ENCODE measurements at places on chromosomes 1 and 21. TPM values are rescaled to one million over a fixed set of nuclear protein-coding genes. Genes with fewer than 3 reads are reported as not detected.
A peak's percentile ranks its signal among the peaks of the same experiment; 100 is the strongest.

- peak; percentile 56 for DNase-seq
These were observed 155.7 kb downstream of the TNFSF18 start for GRCh38 chr1:172895050-172895460.

GRCh38 chr1:7930645-7931445 lies 9.8 kb downstream of the TNFRSF9 start:
- DNase-seq, result no peak

DNA sequence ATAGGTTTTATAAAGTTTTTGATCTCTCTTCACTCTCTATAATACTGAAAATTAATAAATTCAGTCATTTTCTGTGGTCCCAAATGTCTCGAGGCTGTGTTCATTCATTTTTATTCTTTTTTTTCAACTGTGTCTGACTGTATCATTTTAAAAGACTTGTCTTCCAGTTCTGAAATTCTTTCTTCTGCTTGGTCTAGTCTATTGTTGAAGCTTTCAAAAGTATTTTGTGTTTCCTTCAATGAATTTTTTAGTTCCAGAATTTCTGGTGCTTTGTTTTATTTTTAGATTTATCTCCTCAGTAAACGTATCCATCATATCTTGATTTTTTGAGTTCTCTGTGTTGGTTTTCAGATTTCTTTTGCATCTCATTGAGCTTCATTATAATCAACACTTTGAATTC lies 161.0 kb upstream of the CHRM3 start:
- DNase-seq, result no peak

- DNase-seq, result no peak
These were observed 12.8 kb upstream of the COG2 start for GRCh38 chr1:230629511-230629910.

DNA sequence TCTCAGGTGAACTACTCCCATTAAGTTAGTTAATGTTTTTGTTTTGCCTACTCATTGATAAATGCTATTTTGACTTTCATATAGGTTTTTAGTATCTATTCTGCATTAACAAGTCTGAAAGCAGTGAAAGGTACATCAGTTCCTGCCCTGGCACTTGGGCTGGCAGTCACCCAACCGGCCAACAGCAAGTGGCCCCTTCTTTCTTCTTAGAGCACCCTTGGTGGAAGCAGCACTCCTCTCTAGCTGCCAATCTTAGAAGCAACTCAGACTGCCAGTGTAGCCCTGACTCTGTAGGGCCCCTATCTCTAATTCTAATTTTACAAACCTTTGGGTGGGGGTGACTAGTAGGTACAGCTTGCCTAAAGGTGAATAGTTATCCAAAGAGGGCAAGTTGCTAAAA lies 155.7 kb downstream of the FGGY start:
- no peak for DNase-seq

DNA sequence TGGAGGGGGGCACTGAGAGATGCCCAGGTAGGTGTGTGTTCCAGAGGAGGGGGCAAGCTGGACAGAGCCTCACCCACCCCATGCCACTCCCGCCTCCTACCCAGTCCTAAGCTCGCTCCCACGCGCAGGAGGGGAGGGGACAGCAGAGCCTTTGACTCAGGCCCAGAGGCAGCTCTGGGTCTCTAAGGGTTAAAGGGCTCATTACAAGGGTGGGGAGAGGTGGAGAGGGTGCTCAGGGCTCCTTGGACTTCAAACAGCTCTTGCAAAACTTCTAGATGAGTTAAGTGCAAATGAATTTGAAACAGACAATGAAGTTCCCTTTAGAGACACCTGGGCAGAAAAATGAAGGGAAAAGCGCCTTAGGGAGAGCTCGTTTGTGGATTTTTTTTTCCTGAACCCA lies 104.2 kb upstream of the CASZ1 start:
- DNase-seq, result no peak

DNA sequence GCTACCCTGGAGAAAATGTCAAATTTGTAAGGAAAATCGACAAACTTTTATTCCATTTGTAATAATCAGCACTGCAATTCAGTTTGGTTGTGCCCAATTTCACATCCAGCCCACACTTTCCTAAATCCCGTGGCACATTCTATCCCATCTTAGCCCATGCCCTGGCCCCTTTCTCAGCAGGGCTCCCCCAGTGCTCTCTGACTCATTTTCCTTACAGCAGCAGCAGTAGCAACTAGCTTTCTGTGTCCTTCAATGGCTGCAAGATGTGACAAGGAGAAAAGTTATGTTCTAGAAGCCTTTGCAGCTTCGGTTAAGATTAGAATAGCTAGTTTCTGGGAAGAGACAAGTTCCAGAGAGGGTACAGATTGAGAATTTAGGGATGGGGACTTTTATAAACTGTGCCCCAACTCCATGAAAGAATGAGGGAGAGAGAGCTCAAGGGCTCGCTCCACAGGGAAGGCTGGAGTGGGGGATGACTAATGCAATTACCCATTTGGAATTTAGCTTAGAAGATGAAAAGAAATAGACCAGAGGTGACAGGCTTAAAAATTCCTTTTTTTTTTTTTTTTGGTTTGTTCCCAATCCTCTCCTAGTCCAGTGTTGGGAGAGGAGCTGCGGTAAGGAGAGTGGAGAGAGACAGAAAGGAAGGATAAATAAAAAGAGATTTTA lies 47.0 kb upstream of the POU2F1 start:
- DNase-seq, result peak; percentile 82

GRCh38 chr1:32715901-32716311 lies 13.3 kb upstream of the SYNC start:
- no peak for DNase-seq

GRCh38 chr1:152757747-152758146 lies at the start of gene KPRP:
Gene KPRP, plus strand, starts transcription at chr1:152758025. Its CDS starts 1,564 bp downstream, at chr1:152759589.
- DNase-seq, result peak; percentile 25

GRCh38 chr21:23936224-23936623 lies 1671.1 kb downstream of the MRPL39 start:
- DNase-seq, result no peak

DNA sequence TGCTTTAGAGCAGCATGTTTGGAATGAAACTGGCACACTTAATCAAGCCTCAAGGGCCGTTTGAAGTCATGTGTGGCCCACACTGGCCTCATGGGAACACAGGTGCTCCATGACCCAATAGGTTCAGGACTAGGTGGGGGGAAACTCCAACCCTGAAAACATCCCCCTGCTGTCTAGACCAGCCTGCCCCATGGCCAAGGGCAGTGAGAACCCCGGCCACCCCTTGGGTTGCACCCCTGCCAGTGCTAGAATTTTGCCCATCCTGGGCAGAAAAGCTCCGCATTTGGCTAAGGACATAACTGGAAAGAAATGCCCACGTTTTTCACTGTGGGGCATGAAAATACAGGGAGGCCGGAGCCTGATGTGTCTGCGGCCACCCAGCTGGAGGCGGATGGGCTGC lies 6.1 kb upstream of the PTGER3 start:
- no peak for DNase-seq

- peak; percentile 25 for DNase-seq
These were observed 104.0 kb upstream of the PPM1J start for GRCh38 chr1:112818990-112819689.

DNA sequence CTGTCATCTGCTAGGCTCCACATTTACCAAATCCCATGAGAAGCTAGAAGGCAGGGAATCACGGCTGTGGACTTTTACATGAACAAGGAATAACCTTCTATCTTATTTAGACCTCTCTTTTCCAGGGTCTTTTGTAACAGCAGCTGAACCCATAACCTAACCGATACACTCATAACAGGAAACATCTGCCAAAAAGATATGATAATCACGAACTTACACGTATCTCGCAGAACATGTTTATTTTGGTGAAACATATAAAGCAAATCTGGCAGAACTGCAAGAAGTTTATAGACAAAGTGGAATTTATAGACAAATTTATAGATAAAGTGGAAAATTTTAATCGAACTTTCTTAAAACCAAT lies 20.4 kb downstream of the TINAGL1 start:
- DNase-seq, result no peak

- no peak for DNase-seq
These were observed 16.6 kb downstream of the OBSCN start for GRCh38 chr1:228224198-228225164.

- DNase-seq, result no peak
These were observed 319.4 kb downstream of the BRINP2 start for GRCh38 chr1:177490036-177490639.

DNA sequence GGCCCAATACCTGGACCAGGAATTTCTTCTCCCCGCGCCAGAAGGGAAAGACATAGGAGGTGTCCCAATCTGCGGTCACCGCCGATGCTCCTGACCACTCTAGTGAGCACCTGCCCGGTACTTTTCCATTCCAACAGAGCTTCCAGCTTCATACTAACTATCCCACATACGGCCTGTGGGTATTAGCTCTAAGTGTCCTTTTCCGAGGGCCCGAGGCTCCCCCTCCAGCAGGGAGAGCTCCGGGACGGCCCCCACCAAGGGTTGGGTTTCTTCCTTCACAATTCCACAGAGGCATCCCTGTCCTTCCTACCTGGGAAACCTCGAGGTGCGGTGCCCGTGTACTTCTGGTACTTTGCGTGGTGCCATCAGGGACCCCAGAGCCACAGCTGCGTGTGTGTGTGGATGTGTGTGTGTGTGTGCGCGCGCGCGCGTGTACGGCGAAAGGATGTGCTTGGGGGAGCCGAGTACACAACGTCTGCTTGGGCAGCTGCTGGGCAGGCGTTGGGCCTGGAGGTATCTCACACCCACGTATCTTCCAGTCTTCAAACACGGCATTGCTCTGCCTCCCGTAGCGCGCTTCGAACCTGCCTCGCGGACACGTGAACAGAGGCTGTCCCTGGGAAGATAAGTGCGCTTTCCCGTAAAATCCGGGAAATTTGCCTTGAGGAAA lies 2.4 kb upstream of the SIM2 start:
- DNase-seq, result no peak

- no peak for DNase-seq
These were observed 26.6 kb upstream of the CASQ2 start for GRCh38 chr1:115794976-115795639.

GRCh38 chr1:48026275-48026674 lies 29.1 kb upstream of the TRABD2B start:
- peak; percentile 17 for DNase-seq

- DNase-seq, result peak; percentile 62
These were observed 18.7 kb downstream of the MFSD2A start for GRCh38 chr1:39973503-39974135.

GRCh38 chr1:110859062-110859461 lies 13.9 kb upstream of the CD53 start:
- DNase-seq, result no peak

GRCh38 chr1:69947837-69948236 lies 257.5 kb downstream of the LRRC40 start:
- peak; percentile 53 for DNase-seq

- DNase-seq, result peak; percentile 92
These were observed 37.9 kb upstream of the BTG2 start for GRCh38 chr1:203267347-203267846.

DNA sequence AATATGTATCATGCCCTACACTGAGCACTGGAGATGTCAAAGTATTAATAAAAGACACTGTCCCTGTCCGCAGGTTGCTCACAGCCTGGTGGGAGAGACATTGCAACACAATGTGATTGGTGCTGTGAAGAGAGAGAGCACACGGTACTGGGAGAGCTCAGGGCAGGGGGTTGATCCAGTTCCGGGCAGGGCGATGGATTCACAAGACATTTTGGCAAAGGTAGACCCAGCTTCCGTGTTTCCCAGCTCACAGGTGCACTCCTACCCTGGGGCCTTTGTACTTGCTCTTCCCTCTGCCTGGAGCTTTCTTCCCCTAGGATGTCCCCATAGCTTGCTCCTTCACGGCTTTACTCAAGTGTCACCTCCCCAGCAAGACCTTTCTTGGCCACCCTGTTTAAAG lies 1.4 kb downstream of the PLA2G5 start:
- DNase-seq, result no peak

GRCh38 chr21:25640943-25641292 lies 1.9 kb downstream of the JAM2 start:
- no peak for DNase-seq

GRCh38 chr1:65687428-65688214 lies 105.1 kb upstream of the PDE4B start:
- DNase-seq, result peak; percentile 61

DNA sequence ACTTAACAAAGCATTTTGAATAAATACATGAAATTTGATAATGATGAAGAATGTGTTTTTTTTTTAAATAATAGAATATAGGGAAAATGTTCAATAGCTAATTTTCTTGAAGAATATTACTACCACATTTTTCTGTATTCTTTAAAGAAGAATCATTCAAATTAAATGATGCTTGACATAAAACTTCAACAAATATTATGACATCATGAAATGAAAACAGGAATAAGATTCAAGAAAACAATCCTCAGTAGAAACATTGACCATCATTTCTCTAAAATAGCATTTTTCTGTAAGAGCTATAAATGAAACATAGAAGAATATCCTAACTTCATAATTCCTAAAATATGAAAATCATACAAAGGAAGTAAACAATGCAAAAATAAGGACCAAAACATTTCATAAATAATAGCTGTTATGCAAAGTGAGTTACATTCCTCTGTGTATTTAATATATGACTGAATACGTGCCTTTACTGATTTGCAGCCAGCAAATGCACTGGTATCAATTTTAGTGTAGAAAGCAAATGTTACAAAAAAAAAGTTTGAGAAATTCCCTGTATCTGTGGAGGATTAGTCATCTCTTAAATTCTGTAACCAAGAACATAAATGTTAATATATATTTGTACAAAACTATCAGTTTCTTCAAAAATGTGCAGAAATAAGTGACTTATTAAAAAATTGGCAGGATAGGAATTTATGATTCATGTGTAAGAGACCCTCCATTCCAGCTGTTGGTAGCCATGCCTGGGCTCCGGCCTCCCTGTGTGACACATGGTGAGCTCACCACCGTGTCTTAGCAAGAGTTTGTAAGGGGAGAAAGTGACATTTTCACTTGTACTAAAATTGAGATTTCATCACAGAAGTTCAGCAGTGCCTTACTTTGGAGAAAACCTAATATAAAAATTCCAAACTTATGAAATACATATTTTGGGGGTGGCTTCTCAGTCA lies 15.0 kb upstream of the PTPN14 start:
- peak; percentile 95 for DNase-seq

DNA sequence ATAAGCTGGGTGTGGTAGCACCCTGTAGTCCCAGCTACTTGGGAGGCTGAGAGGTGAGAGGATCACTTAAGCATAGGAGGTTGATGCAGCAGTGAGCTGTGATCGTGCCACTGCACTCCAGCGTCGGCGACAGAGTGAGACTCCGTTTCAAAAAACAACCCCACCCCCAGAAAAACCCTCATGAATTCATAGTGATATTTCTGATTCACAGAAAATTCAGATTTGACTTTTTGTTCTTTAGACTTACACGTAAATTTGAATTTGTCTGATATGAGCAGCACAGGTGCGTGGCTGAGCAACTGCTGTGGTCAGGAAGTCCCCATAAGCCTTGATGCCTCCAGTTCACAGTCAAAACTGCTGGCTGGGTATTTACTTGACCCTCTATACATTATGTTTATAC lies 10.0 kb upstream of the MORC3 start:
- DNase-seq, result no peak

Gene KRTAP19-1
- not detected for total RNA-seq

Gene LENEP
- total RNA-seq, result not detected

Gene KCNA2
- total RNA-seq, result not detected

Gene NHLH1
- 0.13 TPM for total RNA-seq

Gene FBXO44
- total RNA-seq, result 5.2 TPM

Gene HES4
- 2.4 TPM for total RNA-seq

Gene BMP8B
- total RNA-seq, result 0.58 TPM

Gene CRNN
- not detected for total RNA-seq

Gene ADGRB2
- total RNA-seq, result 22.6 TPM

Gene KLHDC8A
- total RNA-seq, result not detected

Gene TNFRSF18
- total RNA-seq, result not detected

Gene PLEKHN1
- 0.19 TPM for total RNA-seq

Gene HES3
- not detected for total RNA-seq

Gene RNF186
- not detected for total RNA-seq

Gene LRRC41
- 106 TPM for total RNA-seq

Gene ZNF593
- 30.4 TPM for total RNA-seq

Gene OR2L5
- not detected for total RNA-seq
